ENCODE measurements at places on chromosomes 5 and 9.
A peak's percentile ranks its signal among the peaks of the same experiment; 100 is the strongest.

DNA sequence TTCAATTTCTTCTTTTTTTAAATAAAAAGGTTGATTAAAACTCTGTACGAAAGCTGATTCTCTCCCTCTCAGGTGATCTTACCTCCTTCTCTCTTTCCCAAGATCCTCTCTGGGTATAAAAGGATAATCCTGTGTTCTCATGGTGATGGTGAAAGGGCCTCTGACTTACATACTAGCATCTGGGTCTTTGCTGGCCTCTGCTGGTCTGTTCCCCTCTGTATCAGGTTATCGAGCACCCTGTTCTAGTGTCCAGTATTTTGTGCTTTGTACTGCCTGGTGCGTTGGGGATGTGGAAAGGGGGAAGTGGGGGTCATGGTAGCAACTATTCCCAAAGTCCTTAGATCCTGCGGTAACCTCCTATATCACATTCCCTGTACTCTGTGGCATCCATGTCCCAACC lies 328.9 kb downstream of the NR2F1-AS1 start:
- no peak for DNase-seq

GRCh38 chr9:121840838-121841760 lies 189.7 kb downstream of the DAB2IP start:
- no peak for DNase-seq

DNA sequence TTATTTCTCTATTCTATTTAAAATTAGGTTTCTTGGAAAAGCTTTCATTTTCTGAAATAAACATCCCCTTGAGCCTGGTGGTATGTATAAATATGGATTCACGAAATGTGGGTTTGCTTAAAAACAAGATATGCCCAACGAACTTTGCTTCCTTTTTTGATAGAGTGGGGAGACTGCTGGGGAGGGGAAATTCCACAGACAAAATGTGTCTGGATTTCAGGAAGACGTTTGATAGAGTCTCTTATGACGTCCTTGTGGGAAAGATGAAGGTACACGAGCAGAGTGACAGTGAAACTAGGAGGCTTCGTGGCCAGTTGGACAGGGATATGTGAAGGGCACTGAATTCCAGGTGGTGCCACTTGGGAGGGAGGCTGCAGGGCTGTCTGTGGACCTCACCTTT lies 84.5 kb upstream of the RPS23 start:
- DNase-seq: no peak

DNA sequence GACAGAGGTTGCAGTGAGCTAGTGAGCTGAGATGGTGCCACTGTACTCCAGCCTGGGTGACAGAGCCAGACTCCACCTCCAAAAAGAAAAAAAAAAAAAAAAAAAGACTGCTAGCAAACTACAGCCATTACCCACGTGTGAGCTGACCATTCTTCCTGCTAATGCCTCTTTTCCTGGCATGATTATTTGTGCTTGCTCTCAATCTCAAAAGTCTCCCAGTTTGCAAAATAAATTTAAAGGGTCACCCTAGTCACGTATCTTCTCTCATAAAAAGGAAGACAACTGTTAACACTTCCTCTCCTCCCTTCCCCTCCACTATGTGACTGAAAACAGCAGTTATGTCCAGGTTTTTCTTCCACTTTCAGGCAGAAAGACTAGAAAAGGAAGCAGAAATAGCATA lies 37.2 kb downstream of the TRIM36 start:
- DNase-seq: no peak

GRCh38 chr9:127809540-127810377 lies 7.1 kb downstream of the FPGS start:
- peak; percentile 45 for DNase-seq

DNA sequence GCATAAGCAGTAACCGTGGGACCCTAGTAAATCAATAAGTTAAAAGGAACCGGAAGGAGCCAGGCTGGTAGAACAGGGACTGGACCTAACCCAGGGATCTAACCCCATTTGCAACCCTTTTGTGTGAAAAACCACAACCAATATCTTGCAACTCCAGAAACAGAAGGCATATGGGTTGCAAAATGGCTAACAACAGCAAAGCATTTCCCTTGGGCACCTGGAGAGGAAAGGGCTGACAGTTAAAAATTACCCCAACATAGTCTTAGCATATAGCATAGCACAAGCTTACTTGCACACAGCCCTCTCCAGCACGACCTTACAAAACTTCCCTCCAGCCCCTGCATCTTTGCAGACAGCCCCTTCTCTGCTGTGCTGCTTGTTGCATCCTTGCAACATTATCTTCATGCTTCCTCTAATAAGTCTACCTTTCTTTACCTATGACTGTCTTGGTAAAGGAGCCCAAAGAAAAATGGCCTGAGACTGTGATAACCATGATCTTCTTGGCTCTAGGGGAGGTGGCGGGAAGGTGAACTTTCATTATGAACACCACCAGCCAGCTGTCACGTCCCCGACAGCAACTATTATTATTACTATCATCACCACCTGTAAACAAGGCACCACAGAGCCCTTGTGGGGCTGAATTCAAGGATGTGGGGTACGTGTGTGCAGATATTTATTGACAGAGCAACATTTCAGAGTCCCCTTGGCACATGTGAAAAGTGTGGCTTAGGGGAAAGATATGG lies 49.8 kb downstream of the PRRC1 start:
- DNase-seq: peak; percentile 24

DNA sequence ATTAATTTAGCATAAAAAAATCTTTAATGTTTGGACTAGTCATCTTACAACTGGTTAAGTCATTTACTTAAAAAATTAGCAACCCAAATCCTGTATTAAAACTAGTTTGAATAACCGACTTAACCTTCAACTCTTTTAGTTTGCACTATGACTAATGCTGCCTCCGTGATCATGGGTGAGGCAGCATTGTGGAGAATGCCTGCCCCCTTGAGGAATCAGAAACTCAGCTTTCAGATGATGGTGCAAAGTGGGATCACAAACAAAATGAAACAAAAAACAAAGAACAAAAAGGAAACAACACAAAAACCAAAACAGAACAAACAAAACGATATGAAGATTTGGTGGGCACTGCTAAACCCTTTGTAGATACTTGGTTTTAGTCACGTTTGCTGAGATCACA lies 127.0 kb upstream of the PALM2AKAP2 start:
- DNase-seq: peak; percentile 40

Measured in hematopoietic multipotent progenitor cell (in vitro differentiated cells).